ENCODE measurements at places on chromosomes 13 and 19.

DNA sequence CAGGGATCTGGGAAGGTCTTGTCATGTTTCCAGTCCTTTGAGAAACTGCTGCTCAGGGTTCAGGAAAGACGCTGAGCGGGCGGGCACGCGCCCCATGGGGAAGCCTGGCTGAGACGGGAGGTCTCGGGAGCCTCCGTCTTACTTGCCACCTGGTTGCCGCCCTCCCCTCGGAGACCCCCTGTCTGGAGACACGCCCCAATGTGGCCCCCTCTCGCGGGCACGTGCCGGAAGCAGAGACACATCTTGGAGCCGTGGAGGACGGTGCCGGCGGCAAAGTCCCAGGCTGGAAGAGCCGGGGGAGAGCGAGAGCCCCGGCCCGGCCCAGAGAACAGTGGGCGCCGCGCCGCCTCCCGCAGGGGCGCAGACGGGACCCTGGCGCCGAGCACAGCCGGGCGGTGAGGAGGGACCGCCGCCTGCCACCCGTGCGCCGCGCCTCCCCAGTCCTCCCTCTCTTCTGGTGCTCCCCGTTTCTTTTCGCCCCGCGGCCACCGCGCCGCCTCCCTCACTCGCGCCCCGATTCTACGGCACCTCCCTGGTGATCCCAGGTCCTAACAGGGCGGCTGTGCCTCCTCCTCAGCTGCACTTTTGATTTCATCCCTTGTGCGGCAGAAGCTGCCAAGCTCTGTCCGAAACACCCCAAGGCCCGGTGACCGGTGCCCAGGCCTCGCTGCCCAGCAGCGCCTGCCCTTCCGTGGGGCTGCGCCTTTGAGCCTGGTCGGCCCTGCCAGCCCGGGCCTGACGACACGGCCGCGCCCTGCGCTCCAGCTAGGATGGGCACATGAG, 15.5 kb downstream of the GJB2 start:
- DNase-seq, result no peak

GRCh38 chr13:32019612-32020233, 11.9 kb upstream of the FRY start:
- DNase-seq, result no peak

GRCh38 chr13:73508841-73509240, 450.0 kb downstream of the KLF5 start:
- no peak for DNase-seq

GRCh38 chr13:21050288-21051197, 10.8 kb downstream of the LATS2 start:
- DNase-seq, result no peak

- DNase-seq, result no peak
Measured at GRCh38 chr13:51313619-51314018, 25.9 kb upstream of the SERPINE3 start.

DNA sequence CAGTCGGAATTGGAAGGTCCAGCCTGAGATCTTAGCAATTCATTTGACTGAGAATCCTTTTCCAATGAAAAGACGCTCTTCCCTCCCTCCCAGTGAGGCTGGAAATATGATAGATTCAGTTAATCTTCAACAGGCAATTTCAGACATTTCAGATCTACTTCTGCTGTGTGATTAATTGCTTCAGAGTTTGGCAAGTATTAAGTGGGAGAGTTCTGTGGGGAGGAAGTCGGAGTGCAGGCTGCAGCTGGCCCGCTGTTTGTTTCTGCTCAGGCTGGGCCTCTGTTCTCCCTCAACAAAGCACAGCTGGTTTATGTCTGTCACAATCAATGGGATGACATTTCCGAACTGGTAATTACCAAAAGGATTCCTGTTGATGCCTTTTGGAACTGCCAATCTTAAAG, 178.2 kb downstream of the NDFIP2 start:
- no peak for DNase-seq

DNA sequence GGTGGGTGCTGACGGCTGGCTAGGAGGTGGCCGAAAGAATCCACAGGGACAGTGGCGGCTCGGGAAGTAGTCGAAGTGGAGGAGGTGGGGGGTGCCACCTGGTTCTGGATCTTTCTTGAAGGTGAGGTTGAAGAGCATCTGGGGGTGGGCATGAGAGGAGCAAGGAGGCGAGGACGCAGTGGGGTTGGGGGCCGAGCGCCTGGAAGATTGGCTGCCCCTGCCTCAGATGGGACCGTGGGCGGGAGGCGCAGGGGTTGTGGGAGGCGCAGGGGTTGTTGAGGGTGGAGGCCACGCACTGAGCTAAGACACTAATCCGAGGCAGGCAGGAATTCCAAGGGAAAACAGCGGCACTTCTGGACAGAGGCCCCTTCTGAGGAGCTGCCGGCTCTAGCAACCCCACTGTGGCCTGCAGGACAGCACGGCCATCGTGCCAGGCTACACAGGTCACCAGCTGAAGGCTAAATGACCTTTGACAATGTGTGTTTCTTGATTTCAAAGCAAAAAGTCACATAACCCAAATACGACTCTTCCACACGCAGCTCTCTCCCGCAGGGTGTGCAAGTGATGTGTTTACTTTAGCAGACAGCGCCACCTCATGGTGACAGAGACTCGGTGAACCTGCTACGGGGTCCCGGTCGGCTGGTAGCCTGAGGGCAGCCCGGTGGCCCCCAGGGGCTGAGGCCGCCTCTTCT, 44.1 kb upstream of the RANBP3 start:
- peak; percentile 76 for DNase-seq

DNA sequence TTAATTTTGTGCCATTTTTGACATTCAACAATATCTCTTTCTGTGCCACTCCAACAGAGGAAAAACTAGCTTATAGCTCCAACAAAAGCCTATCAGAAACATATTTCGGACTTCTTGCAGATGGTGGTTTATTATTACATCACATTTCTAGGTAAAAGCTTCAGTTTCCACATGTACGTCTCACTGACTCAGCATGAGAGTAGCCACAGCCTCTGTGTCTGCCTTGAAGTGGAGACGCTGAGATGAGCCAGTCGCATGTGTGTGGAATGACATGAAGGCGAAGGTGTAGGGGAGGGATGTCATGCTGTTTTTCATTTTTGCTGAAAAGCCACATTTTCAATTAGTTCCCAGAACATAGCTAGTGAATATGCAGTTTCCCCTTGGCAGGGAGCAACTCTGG, 598.6 kb downstream of the EFNB2 start:
- no peak for DNase-seq

Measured in NCI-H510A (cell line).